Naive thymus-derived CD8-positive, alpha-beta T cell (primary cell): ENCODE measurements at places on chromosomes 3 and 15. TPM values are rescaled to one million over a fixed set of nuclear protein-coding genes. Genes with fewer than 3 reads are reported as not detected.
A peak's percentile ranks its signal among the peaks of the same experiment; 100 is the strongest.

Gene ATP6V1A
- 23.5 TPM for total RNA-seq

Gene TP63
- not detected for total RNA-seq

Gene LSG1
- 87.7 TPM for total RNA-seq

Gene PLCB2
- total RNA-seq: 166 TPM

Gene CSTA
- total RNA-seq: not detected

Gene KLHL40
- not detected for total RNA-seq

Gene SEMA3B
- total RNA-seq: 1.0 TPM

Gene BTLA
- 18.5 TPM for total RNA-seq

- no peak overlapping the region for H3K4me3 ChIP-seq
- H3K4me1 ChIP-seq: peaks cover 7% of the 10 kb centered on the region
- H3K27ac ChIP-seq: no peak overlapping the region
- no peaks in the 10 kb centered on the region for H3K27me3 ChIP-seq
- no peak for DNase-seq
These were observed 13.8 kb downstream of the HDAC11 start for GRCh38 chr3:13493867-13494441.

DNA sequence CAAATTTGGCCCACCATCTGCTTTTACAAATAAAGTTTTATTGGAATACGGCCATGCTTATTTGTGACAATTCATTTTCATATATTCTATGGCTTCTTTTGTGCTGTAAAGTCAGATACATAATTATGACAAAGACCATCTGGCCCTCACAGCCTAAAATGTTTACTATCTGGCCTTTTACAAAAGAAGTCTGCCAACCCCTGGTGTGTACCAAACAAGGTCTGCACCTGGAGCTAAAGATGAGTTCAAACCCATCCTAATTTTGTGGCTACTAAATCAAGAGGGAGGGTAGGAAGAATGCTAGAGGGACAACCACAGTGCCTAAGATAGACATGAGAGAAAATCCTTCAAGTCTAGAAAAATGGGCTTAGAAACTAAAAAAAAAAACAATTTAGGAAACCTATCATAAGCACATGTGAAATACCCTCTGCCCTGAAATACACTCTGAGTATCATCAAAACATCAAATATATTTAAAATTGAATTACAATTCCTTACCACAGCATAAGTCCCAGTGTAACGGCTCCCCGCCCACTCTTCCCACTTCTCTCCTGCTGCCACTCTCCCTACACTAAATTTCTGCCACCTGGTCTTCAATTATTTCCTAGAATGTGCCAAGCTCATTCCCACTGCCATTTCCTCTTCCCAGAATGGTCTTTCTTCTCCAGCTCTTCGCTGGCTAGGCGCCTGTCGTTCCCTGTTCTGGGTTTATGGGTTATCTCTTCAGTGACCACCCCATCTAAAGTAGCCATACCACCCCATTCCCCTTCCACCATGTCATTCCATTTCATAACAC lies 950.7 kb upstream of the CFAP20DC start:
- H3K36me3 ChIP-seq: no peaks in the 10 kb centered on the region
- peak overlapping the region; percentile 61 for H3K27ac ChIP-seq
- peaks cover 31% of the 10 kb centered on the region for H3K4me1 ChIP-seq
- DNase-seq: no peak
- H3K4me3 ChIP-seq: no peak overlapping the region

DNA sequence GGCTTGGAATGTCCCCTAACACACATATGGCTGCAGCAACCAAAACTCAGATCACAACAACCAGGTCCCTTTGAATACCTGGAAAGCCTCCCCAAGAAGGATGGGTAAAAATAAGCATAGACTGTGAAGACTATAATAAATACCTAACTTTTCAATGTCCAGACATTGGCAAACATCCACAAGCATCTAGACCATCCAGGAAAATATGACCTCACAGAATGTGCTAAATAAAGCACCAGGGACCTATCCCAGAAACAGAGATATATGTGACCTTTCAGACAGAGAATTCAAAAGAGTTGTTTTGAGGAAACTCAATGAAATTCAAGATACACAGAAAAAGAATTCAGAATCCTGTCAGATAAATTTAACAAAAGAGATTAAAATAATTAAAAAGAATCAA lies 109.2 kb downstream of the NEDD4 start:
- no peaks in the 10 kb centered on the region for H3K27me3 ChIP-seq
- DNase-seq: no peak
- H3K4me1 ChIP-seq: no peaks in the 10 kb centered on the region

- no peak overlapping the region for H3K27ac ChIP-seq
- H3K4me3 ChIP-seq: no peak overlapping the region
- DNase-seq: no peak
- no peaks in the 10 kb centered on the region for H3K36me3 ChIP-seq
- no peaks in the 10 kb centered on the region for H3K4me1 ChIP-seq
These were observed 34.0 kb upstream of the ACTL6A start for GRCh38 chr3:179528772-179529171.

DNA sequence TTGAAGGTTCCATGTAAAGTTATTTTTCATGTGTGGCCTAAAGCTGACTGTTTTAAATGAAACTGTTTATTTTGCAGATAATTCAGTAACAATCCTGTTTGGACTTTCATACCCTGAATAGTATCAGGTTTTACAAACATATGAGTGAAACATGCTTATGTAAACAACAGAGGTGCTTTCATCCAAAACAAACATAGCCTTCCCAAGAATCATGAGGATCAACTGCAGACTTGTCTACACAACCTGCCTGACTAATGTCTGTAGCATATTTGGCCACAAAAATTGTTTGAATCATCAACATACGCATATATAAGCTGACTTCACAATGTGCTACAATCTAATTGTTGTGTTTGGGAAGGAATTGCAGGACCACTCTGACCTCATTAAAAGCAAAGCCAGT lies 190.4 kb downstream of the DIPK2A start:
- peaks cover 2% of the 10 kb centered on the region for H3K36me3 ChIP-seq
- H3K4me1 ChIP-seq: no peaks in the 10 kb centered on the region
- H3K27ac ChIP-seq: no peak overlapping the region

DNA sequence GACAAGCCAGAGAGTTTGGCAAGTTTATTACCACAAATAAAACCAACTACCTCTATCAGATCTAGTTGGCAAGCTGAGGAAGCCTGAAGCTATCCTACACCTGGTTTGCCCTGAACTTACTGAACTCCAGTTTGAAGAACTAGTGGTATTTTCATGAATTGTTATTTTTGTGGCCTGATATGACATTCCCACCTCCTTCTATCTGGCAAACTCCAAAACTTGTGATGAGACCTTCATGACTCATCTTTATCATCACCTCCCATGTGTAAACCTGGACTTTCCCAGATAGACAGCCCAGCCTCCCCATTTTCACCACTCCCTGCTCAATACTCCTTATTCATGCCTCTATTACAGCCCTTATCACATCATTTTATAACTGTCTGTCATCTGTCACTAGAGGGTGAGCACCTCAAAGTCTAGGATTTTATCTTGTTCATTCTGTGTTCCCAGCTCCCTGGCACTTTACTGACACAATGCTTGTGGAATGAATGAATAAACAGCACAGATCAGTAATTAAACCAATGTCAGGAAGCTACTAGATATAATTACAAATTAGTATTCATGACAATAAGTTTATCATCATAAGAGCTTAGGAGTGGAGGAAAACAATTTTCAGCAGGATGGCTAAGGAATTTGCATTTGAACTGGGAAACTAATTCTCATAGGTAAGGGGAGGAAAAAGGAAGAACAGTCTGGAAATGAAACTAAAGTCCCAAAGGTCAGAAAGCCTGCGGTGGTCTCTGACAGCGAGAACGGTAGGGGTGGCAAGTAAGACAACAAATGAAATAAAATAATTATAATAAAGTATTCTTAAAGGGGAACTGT lies 13.2 kb upstream of the TRANK1 start:
- no peaks in the 10 kb centered on the region for H3K36me3 ChIP-seq
- H3K27me3 ChIP-seq: no peaks in the 10 kb centered on the region
- no peak overlapping the region for H3K27ac ChIP-seq
- no peak for DNase-seq

DNA sequence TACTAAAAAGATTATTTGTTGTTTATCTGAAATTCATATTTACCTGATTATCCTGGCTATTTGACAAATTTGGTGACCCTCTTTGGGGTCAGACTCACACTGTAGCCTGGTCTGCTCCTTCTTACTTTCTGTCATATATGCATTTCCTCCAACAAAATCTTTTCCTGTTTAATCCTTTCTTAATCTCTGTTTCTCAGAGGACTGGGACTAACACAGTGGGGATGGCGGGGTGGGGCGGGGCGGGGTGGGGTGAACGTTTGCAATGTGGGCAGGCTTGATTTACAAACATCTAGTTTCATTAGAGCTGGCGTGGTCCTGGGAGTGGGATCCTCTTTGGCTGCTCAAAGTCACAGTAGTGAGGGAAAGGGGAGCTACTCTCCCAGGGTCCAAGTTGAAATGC lies 35.3 kb upstream of the CDCP1 start:
- H3K36me3 ChIP-seq: no peaks in the 10 kb centered on the region
- H3K4me1 ChIP-seq: peaks cover 2% of the 10 kb centered on the region
- DNase-seq: no peak
- H3K27ac ChIP-seq: no peak overlapping the region
- peaks cover 61% of the 10 kb centered on the region for H3K27me3 ChIP-seq

DNA sequence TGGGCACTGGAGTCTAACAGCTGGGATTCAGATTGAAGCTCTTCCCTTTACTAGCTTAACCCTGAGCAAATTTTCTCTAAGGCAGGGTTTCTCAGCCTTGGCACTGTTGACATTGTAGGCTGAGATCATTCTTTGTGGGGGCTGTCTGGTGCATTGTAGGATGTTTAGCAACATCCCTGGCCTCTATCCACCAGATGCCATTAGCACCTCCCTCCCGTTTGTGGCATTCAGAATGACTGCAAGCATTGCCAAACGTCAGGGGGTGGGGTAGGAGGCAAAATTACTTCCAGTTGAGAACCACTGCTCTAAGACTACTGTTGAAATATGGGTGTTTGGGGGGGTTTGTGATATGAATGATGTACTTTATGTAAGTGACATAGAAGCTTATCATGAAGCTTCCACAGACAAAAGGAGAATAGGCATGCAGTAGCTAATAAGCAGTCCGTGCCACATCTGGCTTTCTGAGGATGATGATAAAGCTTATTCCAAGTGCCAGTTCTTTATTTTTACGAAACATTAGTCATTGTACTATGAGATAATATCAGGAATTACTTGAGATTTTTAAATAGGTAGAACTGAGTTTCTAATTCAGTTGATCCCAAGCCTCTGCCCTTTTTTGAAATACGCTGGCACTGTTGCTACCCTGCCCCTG lies 39.3 kb downstream of the NKIRAS1 start:
- DNase-seq: no peak
- peaks cover 60% of the 10 kb centered on the region for H3K4me1 ChIP-seq
- no peak overlapping the region for H3K4me3 ChIP-seq
- no peaks in the 10 kb centered on the region for H3K36me3 ChIP-seq
- H3K27me3 ChIP-seq: no peaks in the 10 kb centered on the region

GRCh38 chr3:165897137-165897536 lies 59.9 kb upstream of the BCHE start:
- no peaks in the 10 kb centered on the region for H3K36me3 ChIP-seq
- H3K27me3 ChIP-seq: no peaks in the 10 kb centered on the region
- DNase-seq: no peak
- no peak overlapping the region for H3K4me3 ChIP-seq
- no peak overlapping the region for H3K27ac ChIP-seq

GRCh38 chr3:197171481-197172067 lies 126.8 kb downstream of the DLG1 start:
- peaks cover 6% of the 10 kb centered on the region for H3K4me1 ChIP-seq
- H3K27me3 ChIP-seq: no peaks in the 10 kb centered on the region
- H3K27ac ChIP-seq: no peak overlapping the region
- no peak overlapping the region for H3K4me3 ChIP-seq
- peaks cover 5% of the 10 kb centered on the region for H3K36me3 ChIP-seq
- no peak for DNase-seq

- no peak overlapping the region for H3K4me3 ChIP-seq
- peaks cover 26% of the 10 kb centered on the region for H3K27me3 ChIP-seq
- H3K4me1 ChIP-seq: peaks cover 25% of the 10 kb centered on the region
- H3K27ac ChIP-seq: no peak overlapping the region
- no peak for DNase-seq
These were observed 1.5 kb upstream of the SLC12A8 start for GRCh38 chr3:125213946-125214542.

DNA sequence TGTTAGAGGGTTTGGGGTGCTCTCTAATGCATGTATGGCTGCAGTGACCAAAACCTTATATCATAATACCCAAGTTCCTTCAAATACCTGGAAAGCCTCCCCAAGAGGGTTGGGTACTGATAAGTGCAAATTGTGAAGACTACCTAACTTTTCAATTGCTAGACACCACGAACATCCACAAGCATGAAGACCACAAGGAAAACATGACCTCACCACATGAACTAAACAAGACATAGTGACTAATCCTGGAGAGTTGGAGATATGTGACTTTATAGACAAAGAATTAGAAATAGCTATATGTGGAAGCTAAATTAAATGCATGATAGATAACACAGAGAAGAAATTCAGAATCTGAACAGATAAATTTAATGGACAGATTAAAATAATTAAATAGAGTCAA lies 23.9 kb upstream of the AADACL2 start:
- no peaks in the 10 kb centered on the region for H3K4me1 ChIP-seq
- H3K27ac ChIP-seq: no peak overlapping the region
- H3K27me3 ChIP-seq: peaks cover under 1% of the 10 kb centered on the region
- H3K4me3 ChIP-seq: no peak overlapping the region

- peaks cover 6% of the 10 kb centered on the region for H3K36me3 ChIP-seq
- H3K27ac ChIP-seq: no peak overlapping the region
- H3K27me3 ChIP-seq: no peaks in the 10 kb centered on the region
- H3K4me3 ChIP-seq: no peak overlapping the region
These were observed 69.8 kb downstream of the TIGIT start for GRCh38 chr3:114363554-114364202.

GRCh38 chr3:155076888-155077287 lies 3.2 kb upstream of the MME start:
- H3K4me1 ChIP-seq: peaks cover 10% of the 10 kb centered on the region
- no peak overlapping the region for H3K4me3 ChIP-seq
- DNase-seq: no peak

GRCh38 chr3:17032407-17033034 lies 147.8 kb downstream of the PLCL2 start:
- H3K27ac ChIP-seq: peak overlapping the region; percentile 3
- H3K27me3 ChIP-seq: no peaks in the 10 kb centered on the region
- H3K36me3 ChIP-seq: no peaks in the 10 kb centered on the region
- H3K4me3 ChIP-seq: no peak overlapping the region
- DNase-seq: no peak

DNA sequence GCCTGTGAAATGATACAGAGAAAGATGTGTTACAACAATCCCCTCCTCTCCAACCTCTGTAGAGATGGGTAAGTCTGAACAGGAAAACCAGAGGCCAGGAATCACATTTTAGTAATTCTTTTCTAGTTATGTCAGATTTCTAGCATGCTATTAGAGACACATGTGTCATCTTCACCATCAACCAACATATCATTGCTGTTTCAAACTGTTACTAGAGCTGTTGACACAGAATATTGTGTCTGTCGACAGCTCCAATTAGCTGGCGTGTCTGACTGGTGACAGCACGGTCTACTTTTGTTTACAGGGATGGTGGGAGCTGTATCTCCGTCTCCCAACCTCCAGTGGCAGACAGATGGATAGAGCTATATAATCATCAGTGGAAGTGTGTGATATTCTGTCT lies 393.2 kb downstream of the SOX2 start:
- no peak overlapping the region for H3K4me3 ChIP-seq
- no peaks in the 10 kb centered on the region for H3K36me3 ChIP-seq
- no peaks in the 10 kb centered on the region for H3K4me1 ChIP-seq
